PC-3 (cell line): ENCODE measurements at places on chromosomes 4 and X. TPM values are rescaled to one million over a fixed set of nuclear protein-coding genes. Genes with fewer than 3 reads are reported as not detected.
A peak's percentile ranks its signal among the peaks of the same experiment; 100 is the strongest.

- no peak for DNase-seq
Observed at GRCh38 chr4:3630598-3631543, 98.6 kb upstream of the LRPAP1 start.

GRCh38 chr4:23232987-23233386, 540.2 kb downstream of the GBA3 start:
- DNase-seq, result peak; percentile 39

F8A2 gene
- not detected in 2 replicates for total RNA-seq

TEX13C gene
- total RNA-seq, result not detected in 2 replicates

DNA sequence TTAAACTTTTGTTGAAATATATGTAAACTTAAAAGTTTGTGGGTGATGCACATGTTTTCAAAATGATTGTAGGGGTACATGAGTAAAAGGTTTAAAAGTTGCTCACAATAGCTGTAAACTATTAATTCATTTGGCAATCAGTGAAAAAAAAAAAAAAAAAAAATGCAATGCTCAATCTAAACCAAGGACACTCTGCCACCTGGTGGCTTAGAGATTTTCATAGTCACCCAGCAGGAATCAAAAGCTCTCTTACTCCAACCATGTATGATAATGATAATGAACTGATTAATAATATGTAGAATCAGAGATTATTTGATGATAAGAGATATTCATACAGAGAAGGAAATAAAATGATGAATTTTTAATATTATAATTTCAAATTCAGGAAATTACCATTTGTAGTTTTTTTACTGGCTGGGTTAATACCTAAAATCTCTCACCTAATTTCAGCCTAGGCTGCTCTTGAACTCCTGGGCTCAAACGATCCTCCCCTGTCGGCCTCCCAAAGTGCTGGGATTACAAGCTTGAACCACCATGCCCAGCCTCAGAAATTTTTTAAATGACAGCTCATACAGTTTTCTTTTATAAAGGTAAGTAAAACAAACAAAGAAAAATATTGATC, 46.9 kb upstream of the SLC25A4 start:
- DNase-seq, result peak; percentile 55

- DNase-seq, result peak; percentile 46
Observed at GRCh38 chrX:46803140-46803539, 33.7 kb upstream of the RP2 start.

ARHGAP10 gene
- 9.0 and 12.0 TPM in 2 replicates for total RNA-seq

GRCh38 chrX:16469870-16470269, 180.1 kb upstream of the S100G start:
- DNase-seq, result no peak

SORCS2 gene
- 4.1 and 6.6 TPM in 2 replicates for total RNA-seq

GRCh38 chr4:61204353-61205060, 4.4 kb downstream of the ADGRL3 start:
- peak; percentile 86 for DNase-seq

TSPAN7 gene
- not detected in 2 replicates for total RNA-seq

SPACA5B gene
- not detected in 2 replicates for total RNA-seq

POU3F4 gene
- total RNA-seq, result not detected in 2 replicates

DNA sequence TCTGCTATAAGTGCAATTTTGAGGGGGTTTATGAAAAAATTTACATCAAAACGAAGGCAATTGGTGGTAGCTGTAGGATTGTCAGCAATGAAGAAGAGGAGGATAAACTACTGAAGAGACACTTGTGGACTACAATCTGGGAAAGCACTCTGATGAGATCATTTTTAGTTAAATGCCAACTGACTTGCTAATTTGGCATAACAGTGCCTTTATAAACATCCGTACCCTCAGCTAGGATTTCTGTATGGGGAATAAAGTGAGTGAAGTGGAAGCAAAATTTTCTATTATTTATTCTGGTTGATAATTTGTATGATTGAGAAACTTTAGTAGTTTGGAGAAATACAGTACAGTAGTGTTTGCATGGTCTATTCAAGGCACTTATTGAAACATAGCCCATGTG, 11.2 kb upstream of the GNRHR start:
- DNase-seq, result no peak

- no peak for DNase-seq
Observed at GRCh38 chr4:33467291-33467690, 2747.1 kb downstream of the PCDH7 start.

- no peak for DNase-seq
Observed at GRCh38 chr4:14679906-14680305, 322.4 kb upstream of the CPEB2 start.
